ENCODE measurements at places on chromosomes 13 and 19.

DNA sequence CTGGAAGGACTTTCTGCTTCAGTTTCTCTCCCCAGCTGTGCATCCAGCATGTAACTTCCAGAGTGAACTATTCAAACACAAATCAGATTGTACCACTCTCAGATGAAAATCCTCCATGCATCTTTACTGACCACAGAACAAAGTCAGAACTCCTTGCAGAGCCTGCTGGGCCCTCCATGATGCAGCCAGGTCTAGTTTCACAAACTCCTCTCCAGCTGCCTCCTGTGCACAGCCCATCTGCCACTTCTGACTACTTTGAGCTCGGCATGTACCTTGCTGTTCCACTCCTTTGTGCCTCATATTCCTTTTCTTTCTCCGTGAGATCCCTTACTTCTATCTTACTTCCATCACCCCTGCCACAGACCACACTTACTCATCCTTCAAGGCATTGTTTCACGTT lies 31.4 kb downstream of the NALCN start:
- no peak for DNase-seq

- DNase-seq, result no peak
Observed at GRCh38 chr13:111659219-111659775, 338.9 kb downstream of the TEX29 start.

DNA sequence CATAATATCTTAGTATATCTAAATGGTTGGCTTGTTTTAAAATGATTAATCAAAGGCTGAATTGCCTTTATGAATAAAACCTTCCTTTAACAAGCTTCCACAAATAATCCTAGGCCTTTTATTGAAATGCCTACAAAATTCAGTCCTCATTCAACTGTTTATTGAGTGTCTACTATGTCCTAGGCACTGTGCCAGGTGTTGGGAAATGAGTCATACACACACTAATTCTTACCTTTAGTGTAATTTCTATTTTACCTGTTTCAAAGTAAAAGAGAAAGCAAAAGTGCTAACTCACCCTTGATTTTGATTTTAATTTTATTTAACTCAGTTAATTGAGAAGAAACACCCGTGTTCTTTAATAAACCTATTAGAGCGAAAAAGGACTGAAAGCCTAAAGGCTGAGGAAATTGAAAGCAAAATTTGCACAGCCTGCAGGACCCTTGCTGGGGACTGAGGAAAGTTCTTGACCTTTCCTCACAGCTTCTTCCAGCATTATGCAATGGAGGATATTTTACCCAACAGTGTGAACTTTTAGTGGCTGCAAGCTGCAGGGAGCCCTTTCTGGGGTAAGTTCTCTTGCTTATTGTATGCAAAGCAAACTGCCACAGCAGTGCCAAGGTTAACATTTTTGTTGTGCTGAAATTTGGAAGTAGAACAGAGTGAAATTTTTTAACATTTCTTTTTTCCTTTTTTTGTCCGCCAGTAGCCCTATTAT lies 83.1 kb downstream of the B3GLCT start:
- no peak for DNase-seq

- no peak for DNase-seq
Observed at GRCh38 chr19:48659768-48660167, 13.0 kb downstream of the NTN5 start.

DNA sequence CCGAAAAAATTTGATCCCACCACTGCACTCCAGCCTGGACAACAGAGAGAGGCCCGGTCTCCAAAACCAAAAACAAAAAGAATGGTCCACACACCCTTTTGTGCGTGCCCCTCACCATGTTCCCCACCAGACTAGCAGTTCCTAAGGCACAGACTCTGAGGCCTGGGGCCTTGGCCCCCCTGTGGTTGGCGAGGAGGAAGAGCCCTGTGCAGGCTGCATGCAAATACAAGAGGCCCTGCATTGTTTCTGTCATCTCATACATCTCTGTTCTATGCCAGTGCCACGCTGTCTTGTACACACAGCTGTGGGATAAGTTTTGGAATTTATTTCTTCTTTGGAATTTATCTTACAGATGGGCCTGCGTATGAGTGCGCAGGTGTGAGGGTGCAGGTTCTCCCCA lies 4.7 kb upstream of the YJEFN3 start:
- no peak for DNase-seq

- no peak for DNase-seq
Observed at GRCh38 chr13:54945973-54946372, 1917.4 kb downstream of the OLFM4 start.

DNA sequence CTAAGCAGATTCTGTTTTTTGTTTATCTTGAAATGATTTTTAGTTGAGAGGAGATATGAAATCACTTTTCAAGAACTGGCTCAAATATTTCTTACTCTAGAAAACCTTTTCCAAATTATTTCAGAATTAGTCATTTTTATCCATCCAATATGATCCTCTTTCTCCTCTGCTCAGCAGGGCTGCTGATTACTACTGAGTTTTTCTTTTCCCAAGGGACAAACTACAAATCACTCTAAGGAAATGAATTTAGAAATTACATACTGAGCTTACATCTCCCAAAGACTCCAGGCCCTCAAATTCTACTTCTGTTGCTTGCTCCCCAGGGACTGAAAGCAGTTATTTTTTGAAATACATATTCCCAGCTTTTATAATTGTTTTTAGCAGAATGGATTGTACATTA lies 87.4 kb upstream of the UFM1 start:
- no peak for DNase-seq

DNA sequence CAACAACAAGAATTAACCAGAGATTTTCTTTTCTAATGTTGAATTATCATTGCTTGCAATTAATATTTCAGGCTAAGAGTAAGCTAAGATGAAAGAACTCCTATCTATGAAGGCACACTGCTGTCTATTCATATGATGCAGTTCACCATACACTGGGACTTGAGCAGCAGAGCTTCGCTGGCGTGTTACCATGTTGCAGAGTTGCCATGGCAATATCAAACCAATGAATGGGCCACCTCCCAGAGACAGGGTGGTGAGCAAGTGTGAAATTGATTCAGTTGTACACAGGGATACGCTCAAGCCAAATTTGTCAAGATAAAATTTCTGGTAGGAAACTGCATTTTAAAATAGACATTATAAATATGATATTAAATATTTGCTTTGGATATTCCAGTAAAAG lies 69.3 kb upstream of the MYO16 start:
- DNase-seq, result no peak

DNA sequence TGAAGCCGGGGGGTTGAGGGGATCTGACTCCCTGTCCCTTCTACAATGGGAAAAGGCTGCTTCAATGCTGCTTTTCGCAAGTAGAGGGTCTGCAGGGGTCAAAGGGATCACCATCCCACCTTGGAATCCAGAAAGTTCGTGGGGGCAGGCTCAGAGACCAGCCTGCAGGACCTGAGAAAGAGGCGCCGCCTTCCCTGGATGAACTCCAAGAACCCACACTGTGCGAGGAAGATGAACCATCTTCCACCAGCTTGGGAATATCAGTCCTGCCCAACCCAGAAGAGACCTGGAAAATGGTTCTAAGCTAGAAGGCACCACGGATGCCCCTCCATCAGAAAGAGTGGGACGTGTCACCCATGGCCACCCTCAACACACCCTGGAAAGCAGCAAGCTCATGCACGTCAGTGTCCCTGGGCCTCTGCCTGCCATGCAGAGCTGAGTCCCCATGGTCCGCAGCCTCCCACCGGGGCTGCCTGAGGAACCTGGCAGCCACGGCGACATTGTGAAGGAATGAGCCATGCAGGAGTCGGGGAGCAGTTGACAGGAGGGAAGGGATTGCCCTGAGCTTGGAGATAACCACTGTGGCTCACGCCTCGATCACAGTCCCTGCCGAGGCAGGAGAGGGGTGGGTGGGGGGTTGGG lies 14.6 kb downstream of the RAB3D start:
- DNase-seq, result no peak

DNA sequence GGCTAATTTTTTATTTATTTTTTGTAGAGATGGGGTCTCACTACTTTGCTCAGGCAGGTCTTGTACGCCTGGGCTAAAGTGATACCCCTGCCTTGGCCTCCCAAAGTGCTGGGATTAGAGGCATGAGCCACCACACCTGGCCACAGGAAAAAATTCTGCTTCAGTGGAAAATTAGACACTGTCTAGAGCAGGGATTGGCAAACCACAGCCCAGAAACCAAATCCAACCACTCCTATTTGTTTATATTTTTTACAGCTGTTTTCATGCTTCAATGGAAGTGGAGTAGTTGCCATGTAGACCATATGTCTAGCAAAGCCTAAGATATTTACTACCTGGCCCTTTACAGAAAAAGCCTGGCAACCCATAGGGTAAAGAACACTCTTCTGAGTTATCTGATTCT lies 123.7 kb upstream of the MRI1 start:
- no peak for DNase-seq

DNA sequence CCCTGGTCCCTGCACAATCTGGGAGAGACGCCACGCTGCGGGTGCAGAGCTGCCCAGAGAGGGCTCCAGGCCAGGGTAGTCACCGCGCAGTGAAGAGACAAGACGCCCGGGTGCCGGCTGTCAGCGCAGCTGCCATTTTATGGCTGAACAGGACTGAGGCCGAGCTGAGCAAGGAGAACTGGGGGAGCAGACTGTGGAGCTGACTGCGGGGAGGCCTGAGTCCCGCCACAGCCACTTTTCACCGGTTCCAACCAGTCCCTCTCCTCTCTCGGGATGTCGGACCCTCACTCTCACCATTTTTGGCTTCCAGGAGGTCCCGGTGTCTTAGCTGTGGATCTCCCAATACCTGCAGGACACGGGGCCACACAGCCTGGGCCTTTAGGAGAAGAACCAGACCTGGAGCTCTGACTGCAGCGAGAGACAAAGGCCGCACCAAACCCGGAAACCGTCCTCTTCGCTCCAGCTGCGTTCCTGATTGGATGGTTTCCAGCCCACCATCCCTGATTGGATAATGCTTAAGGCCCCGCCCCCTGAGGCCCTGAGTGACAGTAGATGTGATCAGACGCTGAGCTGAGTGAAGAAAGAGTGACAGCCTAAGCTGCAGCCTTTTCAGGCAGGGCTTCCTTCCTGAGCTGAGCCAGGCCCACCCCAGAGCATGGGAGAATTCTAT lies at the start of gene ZNF626:
Gene ZNF626 (minus strand): TSS at position 422 of the 670 bp plus-strand sequence. CDS start 125 bp downstream, at position 297.
- peak; percentile 82 for DNase-seq

- no peak for DNase-seq
Observed at GRCh38 chr19:9935506-9936325, 599 bp downstream of the OLFM2 start.

DNA sequence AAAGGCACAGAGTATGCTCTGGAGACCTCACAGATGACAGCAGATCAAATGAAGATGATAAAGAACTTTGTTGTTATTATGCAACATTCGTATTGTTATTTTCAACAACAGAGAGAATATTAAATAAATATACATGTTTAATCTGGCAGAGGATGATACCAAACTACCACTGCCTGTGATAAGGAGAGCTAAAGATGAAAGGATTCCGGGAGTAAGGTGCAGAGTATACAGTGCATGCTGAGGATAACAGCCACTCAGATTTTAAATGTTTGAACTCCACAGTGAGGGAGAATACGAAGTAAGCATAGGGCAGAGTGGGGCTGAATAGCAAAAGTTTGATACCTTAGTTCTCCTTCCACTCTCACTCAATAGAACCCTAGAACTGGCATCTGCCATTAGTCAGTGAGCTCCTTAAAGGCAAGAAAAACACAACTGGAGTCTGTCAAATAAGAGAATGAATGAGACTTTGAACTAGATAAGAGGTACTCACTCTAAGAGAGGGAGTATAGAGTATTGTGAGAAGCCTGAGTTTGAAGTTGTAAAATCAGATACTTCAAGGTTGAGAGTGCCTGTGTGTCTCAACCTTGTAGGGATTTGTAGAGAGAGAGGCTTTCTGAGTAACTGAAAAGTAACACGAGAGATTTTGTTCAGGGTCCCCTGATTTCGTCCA lies 78.5 kb downstream of the STARD13 start:
- DNase-seq, result no peak

- DNase-seq, result no peak
Observed at GRCh38 chr19:11196406-11197287, 698 bp downstream of the KANK2 start.

GRCh38 chr19:17063428-17063827 lies 11.8 kb downstream of the HAUS8 start:
- no peak for DNase-seq

GRCh38 chr19:16003391-16003790 lies 54.6 kb downstream of the OR10H4 start:
- DNase-seq, result no peak

- no peak for DNase-seq
Observed at GRCh38 chr13:110546378-110546777, 15.1 kb downstream of the RAB20 start.

GRCh38 chr19:36635342-36635741 lies 30.2 kb downstream of the ZNF382 start:
- DNase-seq, result no peak

GRCh38 chr13:26600343-26600742 lies 42.9 kb downstream of the WASF3 start:
- DNase-seq, result no peak

DNA sequence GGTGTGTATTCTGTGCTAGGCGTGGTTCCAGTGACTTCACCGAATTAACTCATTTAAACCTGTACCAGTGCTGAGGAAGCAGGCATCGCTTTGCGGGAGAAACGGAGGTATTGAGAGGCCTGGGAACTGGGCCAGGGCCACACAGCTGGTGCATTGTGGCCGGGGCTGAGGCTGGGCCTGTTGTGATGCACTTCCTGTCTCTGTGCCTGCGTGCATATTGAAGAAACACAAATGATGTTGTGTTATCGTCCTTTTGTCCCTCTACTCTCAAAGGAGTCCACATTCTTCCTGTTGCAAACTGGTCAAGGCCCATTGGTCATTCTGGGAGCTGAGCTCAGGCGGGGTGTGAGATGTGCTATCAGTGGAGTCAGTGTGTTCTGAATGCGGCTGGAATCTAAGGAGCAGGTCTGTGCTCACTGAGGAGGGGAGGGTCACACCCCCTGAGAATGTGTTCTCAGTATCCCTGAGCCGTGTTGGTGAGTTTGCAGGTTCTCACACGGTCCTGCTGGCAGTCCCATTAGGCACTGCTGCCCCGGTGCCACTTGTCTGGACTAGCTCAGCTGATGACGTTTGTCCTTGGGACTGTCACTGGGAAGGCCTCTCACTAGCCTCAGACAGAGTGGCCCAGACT lies 62.1 kb downstream of the ARHGEF7 start:
- DNase-seq, result no peak

DNA sequence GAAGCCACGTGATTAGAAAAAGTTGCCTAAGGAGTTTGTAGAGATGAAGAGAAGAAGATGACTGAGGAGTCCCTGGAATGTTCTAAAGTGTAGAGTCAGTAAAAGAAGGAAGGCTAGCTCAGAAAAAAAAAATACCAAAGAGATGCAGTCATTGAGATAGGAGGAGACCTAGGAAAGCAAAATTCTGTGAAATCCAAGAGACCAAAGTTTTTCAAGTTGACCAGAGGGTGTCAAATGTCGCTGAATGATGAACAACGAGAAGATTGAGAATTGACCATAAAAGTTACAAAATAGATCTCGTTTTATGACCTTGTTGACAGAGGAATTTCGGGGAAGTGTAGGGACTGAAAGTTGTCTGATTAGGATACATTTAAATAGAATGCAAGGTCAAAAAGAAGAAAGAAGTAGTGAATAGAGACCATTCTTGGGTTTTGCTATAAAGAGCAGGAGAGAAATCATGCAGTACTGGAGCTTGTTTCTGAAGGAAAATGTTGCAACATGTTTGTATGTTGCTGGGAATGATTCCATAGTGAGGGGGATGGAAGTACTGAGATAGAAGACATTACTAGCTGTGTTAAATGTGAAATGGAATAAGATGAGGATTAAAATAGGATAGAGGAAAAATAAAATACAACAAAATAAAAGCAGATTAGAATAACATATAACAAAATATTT lies 30.2 kb upstream of the HTR2A start:
- DNase-seq, result no peak

All from stimulated activated CD8-positive, alpha-beta memory T cell treated with anti-CD3 and anti-CD28 coated beads, Interleukin-4, amount 100 ng/mL, for 1 hour (primary cell).